NCI-H69 (cell line): ENCODE measurements at places on chromosomes 1 and 21.

DNA sequence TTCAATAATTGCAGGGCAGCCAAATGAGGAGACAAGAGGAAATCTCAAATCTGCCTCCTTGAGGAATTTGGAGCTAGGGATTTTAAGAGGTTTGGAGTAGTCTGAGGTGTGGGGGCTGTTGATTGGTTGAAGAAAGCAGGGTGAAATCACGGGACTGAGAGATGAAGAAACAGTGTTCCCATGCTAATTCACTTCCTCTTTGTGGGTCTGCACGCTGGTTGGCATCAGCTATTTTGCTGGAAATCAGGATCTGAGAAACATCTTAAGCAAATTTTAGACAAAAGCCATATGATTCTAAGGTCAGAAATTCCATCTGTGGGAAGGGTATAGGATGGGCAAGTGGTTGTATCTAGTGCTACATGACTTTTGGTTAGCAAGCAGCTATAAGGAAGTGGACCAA, 107.1 kb upstream of the PAXBP1 start:
- DNase-seq = no peak

DNA sequence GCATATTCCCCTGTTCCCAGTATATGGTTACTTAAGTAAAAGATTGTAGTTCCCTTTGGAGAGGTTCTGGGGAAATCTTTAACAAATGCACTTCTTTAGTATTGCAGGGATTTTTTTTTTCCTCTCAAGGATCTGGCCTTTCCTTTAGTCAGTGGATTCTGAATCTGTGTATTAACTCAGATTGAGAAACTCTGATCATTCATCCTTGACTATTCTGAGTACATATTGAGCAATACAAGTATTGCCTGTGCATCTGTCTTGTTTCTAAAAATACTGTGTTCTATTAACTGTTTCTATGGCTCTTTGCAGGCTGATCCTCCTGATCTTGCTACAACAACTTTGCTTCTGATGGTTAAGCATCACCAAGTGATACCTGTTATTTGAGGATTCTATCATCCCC, 67.8 kb upstream of the FGGY start:
- no peak for DNase-seq

GRCh38 chr1:74363220-74363619, 128.0 kb downstream of the TNNI3K start:
- no peak for DNase-seq

DNA sequence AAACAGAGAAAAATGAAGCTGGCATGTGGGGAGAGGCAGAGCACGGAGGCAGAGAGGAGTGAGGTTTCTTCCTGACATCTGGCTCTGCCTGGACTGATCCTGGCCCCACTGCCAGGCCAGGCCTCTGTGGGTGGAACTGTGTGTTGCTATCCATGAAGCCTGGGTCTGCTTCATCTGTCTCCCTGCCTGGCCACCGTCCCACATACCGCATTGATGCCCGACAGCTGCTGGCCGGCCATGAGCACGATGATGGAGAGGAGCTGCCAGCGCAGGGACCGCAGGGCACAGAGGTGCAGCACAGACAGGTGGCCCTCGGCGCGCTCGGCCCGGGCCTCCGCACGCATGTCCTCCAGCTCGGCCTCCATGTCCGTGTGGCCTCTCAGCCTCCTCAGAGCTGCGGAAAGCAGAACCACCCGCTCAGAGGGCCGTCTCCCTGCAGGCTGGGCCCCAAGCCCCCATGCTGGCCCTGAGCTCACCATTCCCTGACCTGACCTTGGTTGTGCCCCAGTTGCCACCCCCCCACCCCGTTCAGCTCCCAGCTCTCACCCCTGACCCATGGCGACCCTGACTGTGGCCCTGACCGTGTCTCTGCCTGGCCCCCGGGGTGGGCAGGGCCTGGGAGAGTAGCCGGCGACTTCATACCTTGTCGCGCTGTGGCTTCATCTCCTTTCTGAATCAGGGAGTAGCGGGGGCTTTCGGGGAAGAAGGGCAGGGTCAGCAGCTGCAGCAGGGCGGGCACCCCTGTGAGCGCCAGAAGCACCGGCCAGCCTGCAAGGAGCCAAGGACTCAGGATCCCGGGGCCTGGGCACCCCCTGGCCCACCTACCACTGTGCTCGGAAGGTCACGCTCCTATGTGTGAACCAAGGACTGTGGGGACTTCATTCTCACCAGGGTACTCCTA, 11.5 kb downstream of the SLC2A7 start:
- no peak for DNase-seq

- DNase-seq = no peak
Observed at GRCh38 chr1:61441723-61442262, 283.1 kb downstream of the TM2D1 start.
